ENCODE measurements at places on chromosomes 12 and 14.

DNA sequence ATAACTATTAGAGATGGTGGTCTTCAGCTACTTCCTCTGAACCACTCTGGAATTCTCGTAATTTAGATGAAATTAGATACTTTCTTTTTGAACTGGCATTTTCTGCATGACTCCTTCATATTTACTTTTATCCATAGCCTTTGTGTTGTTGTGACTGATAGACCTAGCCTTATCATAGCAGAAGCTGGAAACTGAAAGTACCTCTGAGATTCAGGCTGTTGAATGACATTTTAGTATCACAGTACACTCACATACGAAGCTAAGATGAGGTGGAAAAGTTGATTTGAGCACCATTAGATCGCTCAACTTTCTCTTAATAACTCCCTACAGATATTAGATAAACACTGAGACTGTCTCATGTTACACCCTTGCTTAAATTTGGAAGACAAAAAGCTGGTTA, 525.1 kb upstream of the FBXO33 start:
- no peak for DNase-seq

DNA sequence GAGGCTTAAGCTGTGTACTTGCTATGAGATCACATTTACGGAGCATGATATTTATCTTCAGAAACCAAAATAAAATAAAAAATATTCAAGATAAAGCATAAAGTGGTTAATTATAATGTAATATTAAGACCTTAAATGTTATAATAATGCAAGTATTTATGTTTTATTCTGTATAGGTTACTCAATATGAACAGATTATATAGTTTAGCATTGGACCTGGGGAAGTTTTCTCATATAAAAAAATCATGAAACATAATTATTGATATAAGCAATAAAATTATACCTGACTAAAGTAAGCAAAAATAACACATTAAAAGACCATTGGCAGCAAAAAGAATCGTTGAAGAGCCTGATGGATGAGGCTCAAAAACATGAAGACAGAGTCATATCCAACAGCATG, 516.2 kb downstream of the SLC16A7 start:
- DNase-seq, result no peak

GRCh38 chr14:22319526-22320361, 269.3 kb downstream of the DAD1 start:
- DNase-seq, result no peak

GRCh38 chr14:34365309-34365915, 96.6 kb downstream of the SPTSSA start:
- DNase-seq, result no peak

GRCh38 chr12:93583627-93584392, 11.3 kb downstream of the SOCS2 start:
- no peak for DNase-seq

- DNase-seq, result peak; percentile 89
Observed at GRCh38 chr12:114430306-114430705, 24.4 kb upstream of the TBX5 start.

DNA sequence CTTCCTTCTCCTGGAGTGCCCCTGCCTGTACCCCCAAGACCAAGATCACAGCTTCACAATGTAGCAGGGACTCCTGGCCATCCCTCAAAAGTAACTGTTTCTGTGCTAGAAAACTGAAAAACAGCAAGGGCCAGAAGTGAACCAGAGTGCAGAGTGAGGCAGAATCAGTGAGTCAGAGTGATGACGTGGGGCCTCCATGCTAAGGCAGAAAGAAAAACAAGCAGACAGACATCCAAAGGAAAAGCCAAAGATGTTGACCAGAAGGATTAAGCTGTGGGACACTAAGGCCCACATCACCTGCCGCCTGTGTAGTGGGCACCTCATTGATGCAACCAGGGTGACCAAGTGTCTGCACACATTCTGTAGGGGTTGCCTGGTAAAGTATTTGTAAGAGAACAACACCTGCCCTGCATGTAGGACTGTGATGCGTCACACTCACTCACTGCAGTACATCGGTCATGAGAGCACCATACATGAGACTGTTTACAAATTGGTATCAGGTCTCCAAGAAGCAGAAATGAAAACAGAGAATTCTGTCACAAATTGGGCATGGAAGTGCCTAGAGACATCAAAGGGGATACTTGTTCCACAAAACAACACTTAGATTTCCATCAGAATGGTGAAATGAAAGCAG, 51.2 kb downstream of the ARMH4 start:
- no peak for DNase-seq

DNA sequence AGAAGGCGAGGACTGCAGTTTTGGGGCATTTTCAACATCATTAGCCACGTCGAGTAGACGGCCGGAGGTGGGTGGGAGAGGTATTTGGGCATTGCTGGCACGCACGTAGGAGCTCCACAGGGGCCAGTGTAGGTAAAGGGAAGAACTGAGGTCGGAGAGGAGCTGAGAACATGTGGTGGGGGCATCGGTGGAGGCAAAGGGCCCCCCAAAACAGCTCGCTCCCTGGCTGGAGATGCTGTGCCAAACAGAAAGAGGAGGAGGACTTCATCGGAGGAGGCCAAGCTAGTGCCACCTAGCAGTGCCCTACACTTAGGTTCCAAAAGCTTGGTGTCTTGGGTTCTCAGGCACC, 52.0 kb upstream of the PPP2R5C start:
- no peak for DNase-seq

GRCh38 chr12:75635606-75636444, 124.4 kb upstream of the KRR1 start:
- peak; percentile 30 for DNase-seq
